ENCODE measurements at places on chromosomes 7 and 10. TPM values are rescaled to one million over a fixed set of nuclear protein-coding genes. Genes with fewer than 3 reads are reported as not detected.

GRCh38 chr7:98733036-98733435, 116.0 kb downstream of the NPTX2 start:
- DNase-seq = no peak

DNA sequence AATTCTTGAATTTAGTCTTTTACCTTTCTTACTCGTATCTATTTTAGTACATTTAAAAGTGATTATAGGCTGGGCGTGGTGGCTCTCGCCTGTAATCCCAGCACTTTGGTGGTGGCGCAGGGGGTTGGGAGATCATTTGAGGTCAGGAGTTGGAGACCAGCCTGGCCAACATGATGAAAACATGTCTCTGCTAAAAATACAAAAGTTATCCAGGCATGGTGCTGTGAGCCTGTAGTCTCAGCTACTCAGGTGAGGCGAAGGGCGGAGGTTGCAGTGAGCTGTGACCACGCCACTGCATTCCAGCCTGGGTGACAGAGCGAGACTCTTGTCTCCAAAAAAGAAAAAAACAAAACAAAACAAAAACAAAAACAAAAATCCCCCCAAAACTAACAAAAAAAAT, 12.2 kb downstream of the PRKCQ start:
- DNase-seq = no peak

GRCh38 chr10:126496771-126497545, 108.7 kb upstream of the ADAM12 start:
- no peak for DNase-seq

DNA sequence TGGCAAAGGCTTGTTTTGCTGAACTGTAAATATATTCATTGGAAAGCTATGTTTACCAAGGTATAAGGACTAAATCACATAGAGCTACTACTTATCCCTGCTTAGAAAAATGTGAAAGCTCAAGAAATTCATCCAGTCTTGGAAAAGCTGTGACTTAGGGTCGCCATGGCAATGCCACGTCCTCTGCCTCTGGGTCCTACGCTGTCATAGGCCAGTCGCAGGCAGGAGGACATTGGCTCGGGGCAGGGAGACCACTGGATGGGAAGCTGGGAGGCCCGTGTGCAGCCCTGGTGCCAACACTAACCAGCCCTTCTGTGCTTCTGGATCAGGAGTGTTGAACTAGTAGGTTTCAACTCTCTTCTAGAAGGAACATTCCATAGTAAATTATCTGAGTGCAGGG, 67.3 kb upstream of the PDZD8 start:
- no peak for DNase-seq

- DNase-seq = no peak
Observed at GRCh38 chr7:50497968-50498367, 47.8 kb upstream of the FIGNL1 start.

- DNase-seq = no peak
Observed at GRCh38 chr7:42035210-42035609, 201.8 kb downstream of the GLI3 start.

DNA sequence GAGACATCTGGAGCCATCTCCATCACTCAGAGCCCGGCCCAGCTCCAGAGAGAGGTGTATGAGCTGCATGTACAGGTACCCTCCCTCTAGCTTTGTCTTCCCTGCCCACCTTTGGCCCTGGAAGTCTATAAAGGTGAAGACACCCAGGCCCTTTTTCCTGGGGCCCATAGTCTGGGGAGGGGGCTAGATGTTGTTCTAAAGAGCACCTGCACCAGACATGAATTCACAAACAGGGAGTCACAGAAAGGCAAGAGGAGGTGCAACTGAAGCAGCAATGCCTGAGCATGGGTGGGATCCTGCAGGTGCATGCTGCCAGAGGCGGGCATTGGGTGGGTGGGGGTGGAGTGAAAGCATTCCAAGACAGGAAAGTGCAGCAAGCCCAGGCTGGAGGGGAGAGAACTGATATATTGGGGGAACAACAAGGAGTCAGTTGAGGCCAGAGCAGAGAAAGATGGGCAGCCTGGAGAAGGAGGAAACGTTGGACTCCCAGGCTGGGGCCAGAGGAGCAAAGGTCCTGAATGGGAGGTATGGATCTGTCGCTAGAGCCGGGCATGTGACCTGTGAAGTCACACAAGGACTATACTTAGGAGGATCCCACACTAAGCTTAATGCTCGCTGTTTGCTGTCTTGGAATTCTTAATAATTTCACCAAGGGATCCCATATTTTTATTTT, 11.7 kb downstream of the CDHR1 start:
- no peak for DNase-seq

- DNase-seq = no peak
Observed at GRCh38 chr10:16803464-16803863, 13.8 kb downstream of the RSU1 start.

Gene C7orf33
- not detected for total RNA-seq

Gene UNCX
- not detected for total RNA-seq

Gene KLLN
- 0.80 TPM for total RNA-seq

Gene ITGB8
- 0.11 TPM for total RNA-seq

Gene PDIA4
- 91.1 TPM for total RNA-seq

Gene ARMS2
- not detected for total RNA-seq
